Fibroblast of skin of left quadriceps (primary cell): ENCODE measurements at places on chromosomes 12 and 14.

- no peak for DNase-seq
These were observed 125.7 kb upstream of the KRAS start for GRCh38 chr12:25376407-25376806.

GRCh38 chr12:99455350-99456035 is 192.1 kb upstream of the GARIN6 start:
- DNase-seq, result no peak

DNA sequence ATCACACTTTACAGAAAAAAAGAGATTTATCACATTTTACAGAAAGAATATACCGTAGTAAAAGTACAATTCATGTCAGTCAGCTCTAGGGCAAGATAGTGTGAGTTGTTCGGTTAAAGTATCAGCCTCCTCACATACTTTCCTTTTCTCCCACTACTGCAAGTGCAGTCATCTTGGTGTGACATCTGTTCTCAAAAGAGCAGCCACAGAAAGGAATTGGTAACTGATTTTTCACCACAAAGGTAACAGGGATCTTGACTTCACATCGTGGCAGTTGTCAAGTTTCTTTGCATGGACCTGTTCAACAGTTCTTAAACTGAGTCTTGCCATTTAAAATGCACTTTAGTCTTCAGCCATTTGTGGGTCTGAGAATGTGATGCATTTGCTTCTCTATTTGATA is 5.0 kb upstream of the E2F7 start:
- DNase-seq, result no peak

- peak; percentile 26 for DNase-seq
These were observed 55.1 kb downstream of the CMAS start for GRCh38 chr12:22100958-22101748.

DNA sequence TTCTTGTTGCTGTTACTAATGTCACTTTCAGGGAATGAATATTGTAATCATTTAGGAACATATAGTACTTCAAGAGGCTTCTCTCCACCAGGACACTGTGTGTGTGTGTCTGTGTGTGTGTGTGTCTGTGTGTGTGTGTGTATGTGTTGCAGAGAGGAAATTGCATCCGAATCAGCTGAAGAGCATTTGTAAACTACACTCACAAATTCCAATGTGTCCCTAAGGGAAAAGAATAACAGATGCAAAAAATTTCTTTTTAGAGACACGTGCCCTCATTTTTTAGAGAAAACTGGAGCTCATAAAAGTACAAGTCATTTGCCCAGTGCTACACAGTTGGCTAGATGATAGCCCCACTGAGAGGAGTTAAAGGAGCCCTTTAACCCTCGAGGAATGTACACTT is 168.8 kb downstream of the ANO4 start:
- no peak for DNase-seq

- no peak for DNase-seq
These were observed 232.4 kb downstream of the AEBP2 start for GRCh38 chr12:19671695-19672094.

DNA sequence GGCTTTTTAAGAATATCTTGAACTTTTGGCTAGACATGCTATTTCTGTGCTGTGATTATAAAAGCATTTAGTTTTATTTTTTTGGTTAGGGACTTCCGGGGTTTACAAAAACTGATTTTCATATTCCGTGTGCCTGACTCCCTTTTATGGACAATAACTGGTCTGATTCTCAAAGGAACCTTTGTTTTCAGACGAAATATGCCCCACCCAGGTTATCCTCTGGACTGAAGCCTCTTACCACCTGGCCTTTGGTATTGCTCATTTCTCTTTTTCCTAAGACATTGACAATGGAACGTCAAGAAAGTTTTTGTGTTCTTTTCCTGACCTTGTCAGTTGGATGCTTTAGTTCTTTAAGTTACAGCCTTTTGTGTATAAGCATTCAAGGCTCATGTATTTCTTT is 10.8 kb downstream of the TIGAR start:
- no peak for DNase-seq

GRCh38 chr14:38198425-38198824 is 9.3 kb upstream of the SSTR1 start:
- DNase-seq, result no peak

- DNase-seq, result no peak
These were observed 21.4 kb downstream of the CCDC62 start for GRCh38 chr12:122795807-122796206.

- DNase-seq, result no peak
These were observed 68.6 kb downstream of the EEA1 start for GRCh38 chr12:92860521-92860920.

GRCh38 chr12:95262808-95263207 is 45.2 kb downstream of the VEZT start:
- no peak for DNase-seq

GRCh38 chr12:132018193-132018916 is 68.6 kb downstream of the EP400 start:
- DNase-seq, result no peak

- DNase-seq, result no peak
These were observed 25.3 kb downstream of the GRIN2B start for GRCh38 chr12:13956060-13956590.

GRCh38 chr12:68336889-68337303 is 4.7 kb upstream of the MDM1 start:
- no peak for DNase-seq

DNA sequence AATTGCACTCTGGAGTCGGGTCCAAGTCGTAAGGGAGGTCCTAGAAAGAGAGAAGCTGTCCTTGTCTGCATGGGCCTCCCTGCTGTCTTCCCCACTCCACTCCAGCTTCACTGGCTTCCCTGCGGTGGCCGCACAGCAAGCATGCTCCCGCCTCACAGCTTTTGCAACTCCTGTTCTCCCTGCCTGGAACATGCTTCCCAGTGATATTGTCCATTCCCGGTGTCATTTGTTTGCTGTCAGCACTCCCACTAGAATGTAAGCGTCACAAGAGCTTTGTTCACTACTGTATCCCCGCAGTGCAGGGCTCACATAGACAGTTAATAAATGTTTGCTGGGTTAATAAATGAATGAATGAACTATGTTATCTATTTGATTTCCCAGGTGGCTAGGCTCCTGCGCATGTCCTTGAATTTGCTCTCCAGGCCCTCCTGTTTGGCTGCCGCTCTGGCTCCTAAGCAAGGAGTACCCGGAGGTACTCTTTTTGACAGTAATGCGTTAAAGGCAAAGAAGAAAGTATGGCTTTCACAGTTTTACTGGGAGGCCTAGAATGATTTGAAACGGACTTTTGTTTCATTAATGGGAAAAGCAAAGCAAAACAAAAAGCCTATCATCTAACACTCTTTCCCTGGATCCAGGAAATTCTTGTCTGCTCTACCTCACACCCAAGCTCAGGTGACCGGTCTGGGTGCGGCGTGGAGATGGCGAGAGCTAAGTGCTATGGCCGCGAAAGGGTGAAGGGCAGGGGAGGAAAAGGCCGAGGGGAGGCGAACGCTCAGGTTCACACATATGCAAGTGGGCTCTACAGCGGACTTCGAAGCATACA is 6.2 kb upstream of the SLC7A7 start:
- DNase-seq, result no peak

- DNase-seq, result no peak
These were observed 13.9 kb downstream of the COPZ1 start for GRCh38 chr12:54338698-54339296.

GRCh38 chr14:59343585-59343984 is 121.6 kb downstream of the GPR135 start:
- DNase-seq, result no peak
